ENCODE measurements at places on chromosomes 6 and 20.

DNA sequence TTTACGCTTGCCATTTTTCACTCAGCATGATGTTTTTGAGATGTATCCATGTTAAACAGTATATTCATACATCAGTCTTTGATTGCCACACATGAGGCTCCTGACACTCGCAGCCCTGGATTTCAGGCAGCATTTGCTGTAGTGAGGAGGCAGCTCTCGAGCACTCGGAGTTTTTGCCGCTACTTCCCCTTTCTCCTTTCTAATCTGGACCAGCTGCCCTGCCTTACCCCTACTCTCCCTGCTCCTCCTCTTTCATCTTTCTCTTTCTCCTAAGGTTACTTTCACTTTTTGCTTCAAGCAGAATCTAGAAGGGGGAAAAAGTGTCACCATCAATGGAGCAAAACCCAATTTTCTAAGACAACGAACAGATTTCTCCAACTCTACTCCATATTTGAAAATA lies 5.9 kb upstream of the CST3 start:
- DNase-seq: no peak

- DNase-seq: no peak
These were observed 481.3 kb upstream of the CITED2 start for GRCh38 chr6:139855671-139856311.

GRCh38 chr20:49231471-49231870 lies 12.3 kb downstream of the DDX27 start:
- no peak for DNase-seq

DNA sequence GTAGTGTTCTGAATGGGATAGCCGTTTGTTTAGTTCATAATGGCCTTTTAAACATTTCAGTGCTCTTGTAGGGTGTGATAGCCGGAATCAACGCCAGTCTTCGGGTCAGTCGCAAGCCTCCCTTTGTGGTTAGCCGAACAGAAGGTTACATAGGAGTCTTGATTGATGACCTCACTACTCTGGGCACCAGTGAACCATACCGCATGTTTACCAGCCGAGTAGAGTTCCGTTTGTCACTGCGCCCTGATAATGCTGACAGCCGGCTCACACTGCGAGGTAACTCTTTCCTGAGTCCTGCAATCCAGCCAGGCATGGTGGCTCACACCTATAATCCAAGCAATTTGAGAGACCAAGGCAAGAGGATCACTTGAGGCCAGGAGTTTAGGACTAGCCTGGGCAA lies 20.4 kb downstream of the MTO1 start:
- DNase-seq: no peak

GRCh38 chr6:87791029-87791428 lies 89.0 kb upstream of the AKIRIN2 start:
- DNase-seq: no peak

DNA sequence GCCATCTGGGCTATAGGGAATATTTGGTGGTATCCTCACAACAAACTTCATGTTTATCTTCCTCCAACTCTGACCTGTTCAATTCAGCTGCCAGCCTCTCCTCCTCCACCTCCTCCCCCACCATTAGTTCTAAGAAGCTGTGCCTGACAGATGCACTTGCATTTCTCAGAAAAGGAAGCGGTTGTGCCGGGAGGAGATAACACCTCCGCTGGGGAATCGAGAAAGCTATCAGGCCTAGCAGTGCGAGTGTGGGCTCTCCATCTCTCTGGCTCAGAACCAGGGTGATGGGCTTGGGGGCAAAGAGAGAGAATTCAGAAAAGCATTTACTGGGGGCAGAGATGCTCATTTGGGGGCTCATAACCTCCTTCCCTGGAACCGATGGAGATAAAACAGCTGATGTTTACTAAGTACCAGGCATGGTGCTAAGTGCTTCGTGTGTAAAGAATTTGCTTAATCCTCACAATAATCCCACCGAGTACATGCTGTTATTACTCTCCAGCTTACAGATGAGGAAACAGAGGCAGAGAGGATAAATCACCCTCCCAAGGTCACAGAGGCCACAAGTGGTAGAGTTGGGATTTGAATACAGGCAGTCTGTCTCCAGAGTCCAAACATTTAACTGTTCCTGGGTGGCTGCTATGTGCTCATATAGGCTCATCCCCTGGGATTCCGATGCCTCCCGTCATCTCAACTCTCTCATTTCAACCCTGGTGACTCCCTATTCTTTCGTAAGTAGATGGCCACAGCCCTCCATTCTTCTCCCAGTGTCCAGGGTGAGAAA lies 38.3 kb downstream of the COX4I2 start:
- no peak for DNase-seq
